ENCODE measurements at places on chromosomes 12 and 14.

GRCh38 chr12:88391556-88391955 lies 188.7 kb downstream of the KITLG start:
- no peak for DNase-seq

GRCh38 chr14:85590784-85591183 lies 60.8 kb downstream of the FLRT2 start:
- no peak for DNase-seq

DNA sequence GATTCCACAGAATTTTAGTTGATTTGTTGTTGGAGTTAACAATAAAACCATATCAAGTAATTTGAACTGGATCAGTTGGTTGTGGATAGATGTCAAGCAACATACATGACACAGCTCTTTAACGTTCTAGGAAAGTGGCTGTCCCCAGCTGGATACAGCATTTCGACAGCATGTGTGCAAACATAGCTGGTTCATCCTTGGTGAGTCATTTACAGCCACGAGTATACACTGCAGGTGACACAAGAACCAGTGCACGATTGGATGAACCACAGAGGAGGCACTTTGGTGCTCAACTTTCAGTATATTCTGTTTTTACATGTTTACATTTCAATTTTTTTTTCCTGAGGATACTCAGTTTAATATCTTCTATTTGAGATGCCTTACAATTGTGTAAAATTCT lies 242.4 kb downstream of the TMEM117 start:
- no peak for DNase-seq

DNA sequence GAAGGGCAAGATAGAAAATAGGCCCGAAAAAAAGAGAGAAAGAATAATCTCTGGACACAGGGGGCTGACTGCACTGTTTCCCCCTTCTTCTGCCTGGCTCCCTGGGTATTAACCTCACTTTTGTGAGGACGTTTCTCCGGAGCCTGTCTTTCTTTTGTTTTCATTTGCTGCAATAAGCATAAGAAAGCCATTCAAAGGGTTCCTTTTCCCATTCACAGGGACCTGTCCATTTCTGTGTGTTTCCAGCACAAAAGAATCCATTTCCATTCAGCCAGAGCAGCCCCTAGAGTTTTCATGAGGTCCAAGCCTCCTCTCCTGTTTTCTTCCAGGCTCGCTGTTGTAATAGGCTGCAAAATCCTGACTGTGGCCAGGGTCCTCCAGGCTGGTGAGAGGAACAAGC lies 16.8 kb downstream of the PLXNC1 start:
- DNase-seq, result no peak

- DNase-seq, result no peak
These were observed 32.4 kb downstream of the IQSEC3 start for GRCh38 chr12:98924-99352.

GRCh38 chr12:1504304-1504894 lies 90.0 kb downstream of the FBXL14 start:
- no peak for DNase-seq

Data from activated T-helper 1 cell treated with anti-CD3 and anti-CD28 coated beads, Interleukin-2, amount 50 U/mL, for 16 hours (primary cell).